ENCODE measurements at places on chromosomes 2 and 18.

- DNase-seq, result no peak
Measured at GRCh38 chr2:46493971-46494250, 14.5 kb downstream of the TMEM247 start.

DNA sequence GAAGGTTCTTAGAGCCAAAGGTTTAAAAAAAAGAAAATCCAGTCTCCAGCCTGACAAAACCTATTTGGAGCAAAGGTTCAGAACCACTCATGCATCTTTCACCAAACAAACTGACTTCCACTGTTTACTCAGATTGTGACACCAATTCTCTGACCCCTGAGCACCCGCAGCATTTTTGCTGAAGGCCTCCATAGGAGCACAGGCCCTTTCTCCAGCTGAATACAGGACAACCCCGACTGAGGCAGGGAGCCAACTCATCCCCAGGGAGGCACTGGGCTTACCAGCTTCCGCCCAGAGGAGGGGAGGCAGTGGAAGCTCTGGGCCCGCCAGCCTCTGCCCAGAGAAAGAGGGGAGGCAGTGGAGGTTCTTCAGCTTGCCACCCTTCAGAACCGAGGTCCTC lies 51.0 kb upstream of the CNGA3 start:
- peak; percentile 47 for DNase-seq

DNA sequence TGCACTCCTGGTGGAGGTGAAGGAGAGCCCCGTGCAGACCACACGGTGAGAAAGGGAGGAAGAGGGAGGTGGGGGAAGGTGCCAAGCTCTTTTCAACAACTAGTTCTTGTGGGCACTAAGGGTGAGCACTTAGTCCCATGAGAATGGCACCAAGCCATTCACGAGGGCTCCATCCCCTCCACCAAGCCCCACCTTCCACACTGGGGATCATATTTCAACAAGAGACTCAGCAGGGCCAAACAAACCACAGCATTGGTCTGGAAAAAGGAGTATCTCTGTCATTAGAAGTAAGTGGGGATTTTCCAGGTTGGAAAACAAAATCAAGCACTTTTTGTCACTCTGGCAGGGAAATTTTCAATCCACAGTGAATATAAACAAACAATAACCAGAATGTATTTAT lies 38.4 kb downstream of the ZAP70 start:
- DNase-seq, result peak; percentile 37

- no peak for DNase-seq
Measured at GRCh38 chr2:100070078-100070477, 72.3 kb downstream of the AFF3 start.
